Mesendoderm (in vitro differentiated cells): ENCODE measurements at places on chromosomes 2 and 18.
A peak's percentile ranks its signal among the peaks of the same experiment; 100 is the strongest.

GRCh38 chr2:190994148-190994547 lies 19.8 kb downstream of the STAT1 start:
- no peak for DNase-seq

DNA sequence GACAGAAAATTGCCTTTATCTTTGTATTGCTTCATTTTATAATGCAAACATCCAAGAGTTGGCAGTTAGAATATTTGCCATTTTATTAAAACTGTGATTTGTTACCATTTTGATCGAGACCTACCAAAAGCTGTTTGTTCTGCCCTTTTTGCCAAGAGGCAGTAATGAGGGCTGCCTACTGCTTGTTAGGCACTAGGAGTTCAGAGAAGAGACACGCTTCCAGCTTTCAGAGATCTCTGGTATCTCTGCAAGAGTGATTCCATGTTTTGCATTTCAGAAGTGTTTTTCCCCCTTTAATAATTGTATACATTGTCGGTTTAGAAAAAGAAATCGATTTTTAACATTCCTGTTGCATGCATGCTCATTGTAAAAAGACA lies 628 bp downstream of the MRPL30 start:
- peak; percentile 30 for DNase-seq

GRCh38 chr2:238389988-238390589 lies 36.6 kb upstream of the ASB1 start:
- DNase-seq: no peak

DNA sequence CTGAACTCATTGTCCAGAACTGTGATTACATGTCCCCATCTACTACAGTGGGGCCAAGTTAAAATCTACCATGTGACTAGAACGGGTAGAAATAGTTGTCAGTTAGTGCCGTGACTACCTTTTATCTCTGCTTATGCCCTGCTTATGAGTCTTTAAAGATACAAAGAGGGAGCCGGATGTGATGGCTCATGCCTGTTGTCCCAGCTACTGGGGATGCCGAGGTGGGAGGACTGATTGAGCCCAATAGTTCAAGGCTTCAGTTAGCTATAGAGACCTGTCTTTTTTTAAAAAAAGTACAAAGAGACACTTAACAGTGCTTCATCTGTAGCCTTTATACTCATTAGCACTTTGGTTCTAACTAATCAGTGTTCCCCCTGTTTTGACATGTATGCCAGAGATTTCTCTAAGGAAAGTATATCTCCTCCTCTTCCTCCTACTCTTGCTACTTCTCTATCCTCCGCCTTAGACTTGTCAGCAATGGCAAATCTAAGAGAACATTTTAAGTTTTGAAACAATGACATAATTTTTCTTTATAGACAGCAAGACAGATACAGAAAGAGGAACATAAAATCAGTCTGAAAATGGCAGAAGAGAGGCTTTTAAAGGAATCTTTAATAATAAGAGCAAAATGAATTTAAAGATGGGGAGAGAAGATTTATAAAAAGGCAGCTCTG lies 45.0 kb downstream of the NBEAL1 start:
- DNase-seq: no peak

- no peak for DNase-seq
Observed at GRCh38 chr18:79467126-79467525, 71.4 kb downstream of the NFATC1 start.

DNA sequence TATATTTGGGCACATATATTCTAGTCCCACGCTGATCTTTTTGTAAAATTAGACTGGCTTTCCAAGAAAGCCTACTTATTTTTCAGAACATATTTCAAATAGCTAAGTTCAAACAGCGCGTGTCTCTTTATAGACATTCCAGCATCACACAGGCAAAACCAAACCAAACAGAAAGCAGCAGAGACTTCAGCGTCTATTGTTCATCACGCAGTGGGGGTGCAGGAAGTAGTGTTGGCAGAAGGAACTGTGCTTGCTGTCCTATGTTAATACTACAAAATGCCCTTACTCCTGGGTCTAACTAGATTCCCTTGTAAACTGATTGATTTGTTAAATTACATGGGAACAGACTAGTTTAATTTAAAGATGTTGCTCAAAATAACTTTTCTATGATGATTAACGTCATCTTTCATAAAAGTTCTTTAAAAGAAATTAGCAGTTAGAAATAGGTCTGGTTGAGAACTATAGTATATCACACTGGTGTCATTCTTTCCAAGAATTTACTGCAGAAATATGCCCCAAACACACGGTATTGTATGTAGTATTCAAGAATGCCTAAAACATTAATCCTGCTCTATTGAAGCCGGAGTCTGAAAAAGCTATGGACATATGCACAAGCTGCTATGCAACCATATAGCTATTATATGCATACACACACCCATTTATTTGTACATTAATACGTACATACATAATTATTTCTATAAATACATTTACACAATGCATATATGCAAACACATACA lies 436.3 kb downstream of the CBLN2 start:
- DNase-seq: peak; percentile 72

GRCh38 chr2:36355890-36356297 lies 316 bp downstream of the CRIM1 start:
- no peak for DNase-seq

- no peak for DNase-seq
Observed at GRCh38 chr2:239226677-239227581, 173.9 kb downstream of the HDAC4 start.

GRCh38 chr18:32847691-32848090 lies 74.9 kb upstream of the KLHL14 start:
- DNase-seq: peak; percentile 85

- DNase-seq: no peak
Observed at GRCh38 chr2:172426635-172427255, 641 bp upstream of the ITGA6 start.

GRCh38 chr18:75612456-75612855 lies 185.0 kb upstream of the SMIM21 start:
- DNase-seq: peak; percentile 19

DNA sequence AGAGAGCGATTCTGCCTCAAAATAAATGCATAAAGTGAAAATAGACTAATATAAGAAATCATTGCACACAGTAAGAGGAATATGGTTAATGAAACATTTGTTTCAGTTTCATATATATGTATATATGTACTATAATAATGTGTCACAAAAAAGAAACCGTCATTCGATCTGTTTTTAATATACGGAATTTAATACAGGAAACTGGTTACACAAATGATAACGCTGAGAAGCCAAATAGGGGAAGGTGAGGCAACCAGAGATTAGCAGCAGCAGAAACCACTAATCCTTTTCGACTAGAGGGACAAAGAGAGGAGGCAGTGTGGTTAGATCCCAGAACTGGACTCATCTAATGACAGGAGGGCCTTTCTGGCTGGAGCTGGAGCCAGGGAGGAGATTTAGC lies 64.2 kb upstream of the GREB1L start:
- no peak for DNase-seq

DNA sequence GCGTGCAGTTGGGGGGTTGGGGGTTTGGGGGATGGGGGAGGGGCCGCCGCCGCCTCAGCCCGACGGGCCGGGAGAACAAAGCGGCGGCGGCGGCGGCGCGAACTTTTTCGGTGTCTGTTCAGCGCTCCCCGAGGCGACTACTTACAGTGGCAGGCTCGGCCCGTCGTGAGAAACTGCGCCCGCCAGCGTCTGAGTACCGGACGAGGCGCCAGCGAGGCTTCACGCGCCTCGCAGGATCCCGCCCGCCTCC lies 172 bp downstream of the PRKD3 start:
- peak; percentile 91 for DNase-seq

DNA sequence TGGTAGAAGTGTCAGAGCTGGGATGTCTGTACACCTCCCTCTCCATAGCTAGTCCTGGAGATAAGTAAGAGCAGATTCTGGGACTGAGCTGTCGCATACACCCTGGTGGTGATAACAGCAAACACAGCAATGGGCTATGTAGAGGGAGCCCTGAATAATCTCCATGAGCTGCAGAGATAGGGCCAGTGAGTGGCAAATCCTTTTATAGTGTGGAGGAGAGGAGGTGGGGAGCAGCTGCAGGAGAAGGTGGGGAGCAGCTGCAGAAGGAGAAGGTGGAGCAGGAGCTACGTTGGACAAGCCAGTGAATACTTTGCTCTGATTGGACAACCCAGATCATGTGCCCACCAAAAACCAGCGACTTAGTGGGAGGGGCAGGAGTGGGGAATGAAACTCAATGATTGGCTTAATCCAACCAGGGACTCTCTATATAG lies 85.5 kb downstream of the TMEM247 start:
- peak; percentile 43 for DNase-seq

GRCh38 chr2:159982270-159982669 lies 80.1 kb downstream of the PLA2R1 start:
- peak; percentile 91 for DNase-seq

DNA sequence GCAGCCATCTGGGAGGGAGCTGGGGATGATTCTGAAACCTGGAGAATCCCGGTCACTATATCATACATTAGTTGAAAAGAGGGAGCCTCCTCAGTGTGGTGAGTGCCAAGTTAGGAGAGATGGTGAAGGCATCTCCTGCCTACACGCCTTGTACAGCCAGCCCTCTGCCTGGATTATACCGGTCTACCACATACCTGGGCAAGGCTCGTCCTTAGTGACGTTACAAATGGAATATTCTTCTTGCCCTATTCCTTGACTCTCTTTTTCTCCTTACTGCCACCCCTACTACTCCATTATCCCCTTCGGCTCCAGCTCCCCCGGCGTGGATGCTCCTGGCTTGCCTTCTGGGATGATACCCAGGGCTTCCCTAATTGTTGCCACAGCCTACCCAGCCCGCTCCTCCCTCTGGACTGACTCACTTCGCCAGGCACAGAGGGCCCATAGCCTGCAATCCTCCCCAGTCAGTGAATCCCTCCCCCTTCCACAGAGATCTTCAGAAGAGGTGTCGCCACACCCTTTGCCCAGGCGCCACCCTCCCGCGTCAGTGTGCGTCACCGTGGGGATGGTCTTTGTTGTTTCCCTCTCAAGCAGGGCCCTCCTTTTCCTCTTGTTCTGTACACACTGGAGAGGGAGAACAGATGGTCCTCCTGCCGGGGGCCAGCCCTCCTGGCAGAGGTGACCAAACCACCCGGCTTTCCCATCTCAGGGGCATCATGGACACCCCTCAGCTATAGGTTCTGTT lies 115.2 kb upstream of the EPAS1 start:
- DNase-seq: no peak

- no peak for DNase-seq
Observed at GRCh38 chr2:205705511-205706349, 23.4 kb downstream of the NRP2 start.

- peak; percentile 60 for DNase-seq
Observed at GRCh38 chr18:62131301-62131909, 55.5 kb downstream of the PIGN start.

DNA sequence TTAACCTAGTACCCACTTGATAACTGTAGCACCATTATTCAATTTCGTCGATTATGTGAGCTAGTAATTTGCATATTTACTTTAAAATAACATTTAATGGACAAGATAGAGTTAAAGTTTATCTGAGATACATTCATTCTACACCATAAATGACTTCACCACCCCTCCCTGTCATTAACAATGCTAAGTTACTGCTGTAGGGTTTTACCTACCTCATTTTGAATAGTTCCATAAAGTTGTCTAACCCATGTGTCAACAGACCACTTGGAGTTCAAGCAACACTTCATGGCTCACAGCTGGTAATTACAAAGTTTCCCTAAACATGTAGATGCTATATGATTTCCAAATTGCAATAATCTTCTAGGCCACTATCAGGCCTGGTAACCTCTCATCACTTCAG lies 127.4 kb upstream of the CYP26B1 start:
- DNase-seq: no peak

- peak; percentile 60 for DNase-seq
Observed at GRCh38 chr2:96763511-96764252, 3.0 kb downstream of the CNNM4 start.

GRCh38 chr2:46187112-46187618 lies 110.0 kb upstream of the EPAS1 start:
- DNase-seq: no peak

DNA sequence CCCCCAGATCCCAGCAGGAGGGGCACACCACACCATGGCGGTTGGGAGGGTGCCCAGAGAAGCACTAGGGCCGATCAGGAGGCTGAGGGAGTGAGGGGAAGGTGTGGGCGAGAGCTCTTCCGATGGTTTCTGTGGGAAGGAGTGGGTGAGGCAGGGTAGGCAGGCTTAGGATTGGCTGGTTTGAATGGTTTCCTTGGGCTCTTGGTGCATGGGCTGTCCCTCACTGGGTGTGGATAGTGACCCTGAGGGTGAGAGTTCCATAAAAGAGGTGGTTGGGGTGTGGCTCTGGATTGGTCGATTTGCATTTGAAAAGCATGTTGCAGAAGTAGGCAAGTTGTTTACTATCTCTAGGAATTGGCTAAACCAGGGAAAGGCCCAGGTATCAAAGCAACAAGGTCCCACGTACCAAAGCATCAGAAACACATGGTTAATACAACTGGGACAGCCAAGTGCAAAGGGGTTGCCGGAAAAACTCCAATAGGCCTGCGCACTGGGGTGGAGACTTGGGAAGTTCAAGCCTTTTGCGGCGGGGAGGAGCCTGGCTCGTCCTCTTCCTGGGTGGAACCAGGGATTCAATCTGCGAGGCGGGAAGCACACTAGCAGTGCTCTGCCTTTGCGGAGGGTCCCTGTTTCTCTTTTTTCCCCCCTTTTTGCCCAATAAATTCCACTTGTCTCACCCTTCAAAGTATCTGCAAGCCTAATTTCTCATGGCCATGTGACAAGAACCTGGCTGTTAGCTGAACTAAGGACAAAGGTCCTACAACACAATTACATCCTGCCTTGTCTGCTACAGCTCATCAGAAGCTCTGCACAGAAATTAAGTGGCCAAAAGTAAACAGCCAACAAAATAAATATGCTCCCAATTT lies 43.2 kb downstream of the IL1R2 start:
- no peak for DNase-seq

GRCh38 chr2:47907039-47907781 lies 912 bp upstream of the FBXO11 start:
- peak; percentile 37 for DNase-seq

- DNase-seq: peak; percentile 47
Observed at GRCh38 chr2:215505044-215505786, 69.3 kb upstream of the FN1 start.

- DNase-seq: peak; percentile 70
Observed at GRCh38 chr2:48723129-48723528, 32.4 kb downstream of the LHCGR start.
